NCI-H774 (cell line): ENCODE measurements at places on chromosomes 6 and 20.
A peak's percentile ranks its signal among the peaks of the same experiment; 100 is the strongest.

DNA sequence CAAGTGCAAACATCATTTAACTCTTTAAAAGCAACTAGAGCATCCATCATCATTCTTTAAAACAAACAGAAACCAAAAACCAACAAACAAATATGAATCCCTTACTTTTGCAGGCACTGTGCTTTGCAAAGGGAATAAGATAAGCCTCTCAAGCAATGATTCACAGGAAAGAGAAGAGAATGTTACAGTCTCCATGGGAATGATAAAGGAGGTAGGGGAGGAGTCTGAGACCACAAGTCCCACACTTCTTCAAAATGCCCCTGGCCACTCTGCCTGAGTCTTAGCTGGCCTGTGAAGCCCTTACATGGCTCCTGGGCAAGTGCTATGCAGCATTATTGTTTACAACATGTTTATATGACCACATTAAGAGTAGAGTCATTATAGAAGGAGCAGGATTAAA lies 257.7 kb upstream of the MARCKS start:
- DNase-seq = no peak

- DNase-seq = no peak
Measured at GRCh38 chr6:141700819-141701218, 431.9 kb upstream of the GJE1 start.

- DNase-seq = no peak
Measured at GRCh38 chr6:4560221-4561077, 215.8 kb upstream of the CDYL start.

DNA sequence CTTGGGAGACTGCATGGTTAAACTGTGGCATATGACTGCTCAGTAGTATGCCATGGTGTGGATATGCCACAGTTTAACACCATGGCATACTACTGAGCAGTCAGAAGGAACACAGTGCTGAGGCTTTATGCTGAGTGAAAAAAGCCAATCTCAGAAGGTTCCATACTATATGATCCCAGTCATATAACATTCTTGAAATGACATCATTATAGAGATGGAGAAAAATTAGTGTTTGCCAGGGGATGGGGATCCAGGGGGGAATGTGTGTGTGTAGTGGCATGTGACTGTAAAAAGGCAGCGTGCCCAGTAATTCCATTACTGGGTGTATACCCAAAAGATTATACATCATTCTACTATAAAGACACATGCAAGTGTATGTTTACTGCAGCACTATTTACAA lies 85.8 kb downstream of the FOXF2 start:
- no peak for DNase-seq

- no peak for DNase-seq
Measured at GRCh38 chr6:7048894-7049293, 58.9 kb upstream of the RREB1 start.

- DNase-seq = peak; percentile 85
Measured at GRCh38 chr6:113855500-113856374, 1.4 kb upstream of the MARCKS start.

GRCh38 chr6:134312038-134312660 lies 5.8 kb downstream of the SGK1 start:
- DNase-seq = no peak

- no peak for DNase-seq
Measured at GRCh38 chr20:4155953-4156352, 140.6 kb upstream of the RNF24 start.

DNA sequence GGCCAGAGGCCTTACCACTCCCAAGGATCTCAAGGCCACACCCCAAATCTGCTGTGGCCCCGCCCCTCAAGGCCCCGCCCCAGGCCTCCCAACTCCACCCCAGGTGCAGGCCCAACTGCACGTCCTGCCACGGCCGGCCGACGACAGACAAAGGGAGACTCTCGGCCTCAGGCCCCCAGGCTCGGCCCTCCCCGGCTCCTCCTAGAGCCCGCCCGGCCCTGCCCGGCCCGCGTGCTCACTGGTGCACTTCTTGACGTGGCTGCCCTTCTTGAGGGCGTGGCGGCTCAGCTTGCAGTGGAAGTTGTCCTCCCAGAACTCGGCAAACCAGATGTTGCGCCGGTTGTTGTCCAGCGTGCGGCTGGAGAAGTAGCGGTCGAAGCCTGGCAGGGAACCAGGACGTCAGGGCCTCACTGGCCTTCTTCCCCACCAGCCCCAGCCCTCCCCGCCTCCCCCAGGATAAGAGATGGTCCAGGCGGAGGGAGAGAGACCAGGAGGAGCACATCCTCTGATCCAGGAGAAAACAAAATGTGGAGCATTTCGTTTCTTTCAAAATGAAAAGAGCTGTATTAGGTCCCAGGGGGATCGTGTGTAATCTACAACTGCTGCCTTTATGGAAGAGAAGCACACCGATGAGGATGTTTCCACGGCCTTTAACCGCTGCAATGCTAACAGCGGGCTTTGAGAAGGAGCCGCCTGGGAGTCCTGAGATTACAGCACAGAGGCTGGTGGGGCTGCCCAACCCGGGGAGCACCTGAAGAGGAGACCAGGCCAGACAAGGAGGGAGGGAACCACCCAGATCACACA lies 89.4 kb downstream of the GRM4 start:
- no peak for DNase-seq

DNA sequence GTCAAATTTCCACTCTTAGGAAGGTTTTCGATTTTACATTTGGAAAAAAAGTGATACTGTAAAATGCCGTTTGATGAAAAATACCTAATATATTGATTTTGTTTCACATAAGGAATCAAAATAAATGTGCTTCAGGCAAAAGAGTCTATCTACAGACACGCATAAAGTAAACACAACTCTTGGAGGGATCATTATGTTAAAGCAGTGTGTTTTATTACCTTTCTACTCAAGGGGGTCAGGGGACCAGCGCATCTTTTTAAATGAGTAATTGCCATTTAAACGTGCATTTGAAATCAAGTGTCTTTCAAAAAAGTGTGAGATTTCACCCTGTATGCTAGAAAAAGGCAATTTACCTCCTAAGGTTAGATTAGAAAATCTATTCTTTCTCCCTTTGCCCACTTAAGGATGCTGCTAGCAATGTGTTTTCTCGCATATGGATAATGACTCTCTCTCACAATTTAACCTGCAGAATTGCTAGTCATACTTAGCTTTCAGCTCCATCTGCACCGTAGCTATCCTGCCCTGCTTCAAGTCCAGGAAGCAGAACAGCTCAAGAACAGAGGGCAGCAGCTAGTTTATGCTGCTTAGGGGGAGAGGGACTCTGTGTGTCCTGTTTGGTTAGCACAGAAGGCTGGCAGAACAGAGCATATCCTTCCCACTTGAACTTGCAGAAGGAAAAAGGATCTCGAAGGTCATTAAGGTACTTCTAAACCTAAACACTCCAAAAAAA lies 35.0 kb downstream of the NKAIN2 start:
- DNase-seq = no peak

GRCh38 chr6:39295611-39296011 lies 18.6 kb downstream of the KCNK17 start:
- DNase-seq = no peak

DNA sequence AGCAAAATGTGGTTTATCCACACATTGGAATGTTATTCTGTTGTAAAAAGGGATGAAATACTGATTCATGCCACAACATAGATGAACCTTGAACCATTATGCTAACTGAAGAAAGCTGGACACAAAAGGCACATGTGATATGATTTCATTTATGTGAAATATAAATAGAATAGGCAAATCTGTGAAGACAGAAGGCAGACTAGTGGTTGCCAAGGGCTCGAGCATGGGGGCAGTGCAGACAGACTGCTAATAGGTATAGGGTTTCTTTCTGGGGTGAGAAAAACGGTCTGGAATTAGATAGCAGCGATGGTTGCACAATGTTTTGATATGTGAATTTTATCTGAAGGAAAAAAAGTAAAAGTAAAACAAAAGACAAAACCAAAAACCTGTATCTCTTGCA lies 54.6 kb upstream of the FNDC1 start:
- DNase-seq = no peak

GRCh38 chr6:169145496-169145895 lies 108.2 kb downstream of the THBS2 start:
- DNase-seq = no peak

DNA sequence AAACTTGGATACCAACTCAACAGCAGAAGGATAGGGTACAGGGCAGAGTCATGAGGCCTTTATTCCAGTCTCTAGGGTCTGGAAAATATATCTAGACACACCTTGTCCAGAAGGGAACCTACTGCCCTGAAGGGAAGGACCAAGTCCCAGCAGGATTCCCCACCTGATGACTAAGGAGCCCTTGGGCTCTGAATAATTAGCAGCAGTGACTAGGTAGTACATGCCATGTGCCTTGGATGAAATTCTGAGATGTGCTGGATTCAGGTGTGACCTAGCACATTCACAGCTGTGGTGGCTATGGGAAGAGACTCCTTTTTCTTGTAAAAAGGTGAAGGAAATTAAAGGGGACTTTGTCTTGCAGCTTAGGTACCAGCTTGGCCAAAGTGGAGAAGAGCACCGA lies 364.3 kb upstream of the PTCHD4 start:
- no peak for DNase-seq
